ENCODE measurements at places on chromosomes 2 and 18.

- DNase-seq: no peak
These were observed 100.1 kb downstream of the SLC25A12 start for GRCh38 chr2:171793691-171794678.

- no peak for DNase-seq
These were observed 901 bp upstream of the MFSD6 start for GRCh38 chr2:190407246-190407661.

GRCh38 chr2:226726546-226726945, 73.1 kb downstream of the IRS1 start:
- no peak for DNase-seq

DNA sequence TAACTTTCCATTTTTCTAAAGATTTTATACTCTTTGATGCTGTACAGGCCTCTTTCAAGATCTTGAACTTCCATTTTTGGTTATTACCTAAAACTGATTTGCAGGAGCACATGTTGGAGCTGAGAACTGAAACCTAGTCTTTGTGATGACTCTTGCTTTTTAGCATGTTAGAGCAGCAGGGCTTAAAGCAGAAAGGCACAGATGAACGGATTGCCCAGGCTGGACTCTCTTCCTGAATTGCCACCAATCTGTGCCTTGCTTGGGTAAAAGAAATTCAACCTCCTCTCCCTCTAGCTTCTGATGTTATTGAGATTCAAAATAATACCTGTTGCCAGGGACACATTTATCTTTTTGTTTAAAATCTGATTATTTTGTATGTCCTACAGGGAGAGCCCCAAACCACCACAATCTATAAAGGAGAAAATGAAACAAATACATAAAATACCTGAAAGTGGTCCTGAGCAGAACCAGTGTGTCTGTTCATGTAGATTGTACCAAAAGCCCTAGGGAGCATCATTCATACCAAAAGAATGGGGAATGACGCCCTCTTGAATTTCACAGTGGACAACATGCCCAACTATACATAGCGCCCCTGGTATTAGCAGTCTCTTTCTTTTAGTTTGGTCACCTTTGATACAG, 277.0 kb upstream of the MAP2 start:
- DNase-seq: no peak

DNA sequence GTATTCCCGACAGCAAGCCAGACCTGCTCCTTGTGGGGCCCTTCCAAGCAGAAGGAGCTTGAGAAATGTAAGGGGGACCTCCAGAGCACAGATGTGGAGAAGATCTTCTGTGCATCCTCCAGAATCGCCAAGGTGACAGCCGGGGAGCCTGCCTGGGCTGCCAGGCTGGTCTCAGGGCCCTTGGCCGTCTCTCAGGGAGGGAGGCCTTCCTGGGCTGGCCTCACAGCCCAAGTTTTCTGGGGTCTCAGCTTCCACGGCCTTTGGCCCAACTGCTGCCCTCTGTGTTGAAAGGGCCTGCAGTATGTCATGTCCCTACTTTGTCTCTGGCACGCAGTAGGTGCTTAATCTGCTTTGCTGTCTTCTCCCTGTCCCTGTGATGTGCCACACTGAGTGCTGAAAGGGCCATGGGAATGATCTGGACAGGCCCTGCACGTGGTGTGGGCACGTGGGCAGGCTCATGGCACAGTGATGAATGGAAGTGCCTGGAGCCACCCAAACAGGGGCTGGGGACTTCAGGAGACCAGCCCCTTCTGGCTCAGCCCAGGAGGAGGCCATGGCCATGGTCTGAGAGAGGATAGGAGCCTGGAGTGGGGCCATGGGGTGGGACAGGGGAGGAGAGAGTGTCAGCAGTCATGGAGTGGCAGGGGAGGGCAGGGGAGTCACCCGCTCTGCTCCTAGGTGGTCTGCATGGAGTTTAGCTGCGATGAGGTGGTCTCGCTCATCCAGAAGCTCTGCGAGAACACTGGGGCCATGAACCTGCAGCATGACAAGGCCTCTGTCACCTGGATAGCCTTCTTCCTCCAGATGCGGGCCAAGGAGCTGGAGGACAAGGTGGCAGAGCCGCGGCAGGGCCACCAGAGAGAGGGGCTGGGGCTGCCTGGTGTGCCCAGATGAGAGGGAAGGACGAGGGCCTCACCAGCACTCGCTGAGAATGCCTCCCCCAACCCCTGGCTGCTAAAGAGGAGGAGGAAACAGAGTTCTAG, 35.4 kb downstream of the HJURP start:
- no peak for DNase-seq

- no peak for DNase-seq
These were observed 43.8 kb upstream of the SERTAD2 start for GRCh38 chr2:64697297-64698176.

DNA sequence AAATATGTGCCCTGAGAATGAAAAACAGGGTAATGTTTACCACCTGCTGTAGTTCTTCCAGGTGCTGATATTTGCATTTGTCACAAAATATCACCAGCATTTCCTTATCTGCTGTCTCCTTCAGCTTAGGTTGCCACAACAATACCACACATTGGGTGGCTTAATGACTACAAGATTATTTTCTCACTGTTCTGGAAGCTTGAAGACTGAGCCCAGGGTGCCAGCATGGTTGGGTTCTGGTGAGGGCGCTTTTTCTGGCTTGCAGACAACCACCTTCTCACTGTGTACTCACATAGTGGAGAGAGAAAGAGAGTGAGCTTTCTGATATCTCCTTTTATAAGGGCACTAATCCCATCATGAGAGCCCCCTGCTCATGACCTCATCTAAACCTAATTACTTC, 407.5 kb upstream of the RGPD4 start:
- DNase-seq: no peak

GRCh38 chr2:45567288-45567963, 43.6 kb downstream of the SRBD1 start:
- DNase-seq: no peak

DNA sequence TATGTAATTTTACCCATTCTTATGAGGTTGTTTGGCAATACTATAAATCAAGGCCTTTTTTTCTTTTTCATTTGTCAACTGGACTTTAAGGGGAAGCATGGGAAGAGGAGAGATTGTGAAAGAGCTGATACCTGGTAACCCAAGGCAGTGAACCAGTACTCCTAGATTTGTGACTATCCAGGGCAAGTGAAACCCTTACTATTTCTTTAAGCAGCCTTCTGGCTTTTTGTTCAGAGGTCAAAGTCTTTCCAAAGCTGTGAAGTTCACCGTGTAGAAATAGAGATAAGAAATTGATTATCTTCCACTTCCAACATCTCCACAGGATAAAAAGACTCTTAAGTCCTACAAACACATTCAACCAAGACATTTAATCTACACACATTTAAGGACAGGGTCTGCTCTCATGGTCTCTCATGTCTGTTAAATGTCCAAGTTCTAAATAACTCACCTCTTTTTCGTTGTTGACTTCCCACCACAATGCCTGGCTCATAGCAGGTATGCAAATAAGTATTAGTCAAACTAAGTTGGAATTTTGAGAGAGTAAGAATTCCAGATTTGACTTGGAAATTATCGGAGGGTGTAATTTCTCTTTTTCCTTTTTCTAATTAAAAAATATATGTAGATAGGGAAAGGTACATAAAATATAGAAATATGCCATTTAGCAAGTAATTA, 485.8 kb downstream of the STK39 start:
- DNase-seq: no peak

DNA sequence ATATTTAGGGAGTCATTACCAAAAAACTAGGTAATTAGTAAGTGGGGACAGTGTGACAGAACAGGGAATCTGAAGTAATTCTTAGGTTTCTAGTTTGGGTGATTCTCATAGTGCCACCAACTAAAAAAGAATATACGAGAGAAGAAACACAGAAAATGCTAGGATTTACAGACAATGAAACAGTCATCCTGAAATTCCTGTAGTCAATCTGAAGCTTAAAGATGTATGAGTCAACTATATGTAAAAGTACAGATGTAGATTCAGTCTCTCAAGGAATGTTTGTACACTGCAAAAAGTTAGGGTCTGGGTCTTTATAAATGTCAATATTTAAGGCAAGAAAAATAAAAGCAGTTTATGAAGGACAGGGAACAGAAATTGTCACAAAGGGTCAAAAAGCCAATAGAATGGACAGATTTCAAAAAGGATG, 107.0 kb downstream of the STRN start:
- DNase-seq: no peak

GRCh38 chr2:9498210-9498609, 23.9 kb downstream of the IAH1 start:
- DNase-seq: no peak

DNA sequence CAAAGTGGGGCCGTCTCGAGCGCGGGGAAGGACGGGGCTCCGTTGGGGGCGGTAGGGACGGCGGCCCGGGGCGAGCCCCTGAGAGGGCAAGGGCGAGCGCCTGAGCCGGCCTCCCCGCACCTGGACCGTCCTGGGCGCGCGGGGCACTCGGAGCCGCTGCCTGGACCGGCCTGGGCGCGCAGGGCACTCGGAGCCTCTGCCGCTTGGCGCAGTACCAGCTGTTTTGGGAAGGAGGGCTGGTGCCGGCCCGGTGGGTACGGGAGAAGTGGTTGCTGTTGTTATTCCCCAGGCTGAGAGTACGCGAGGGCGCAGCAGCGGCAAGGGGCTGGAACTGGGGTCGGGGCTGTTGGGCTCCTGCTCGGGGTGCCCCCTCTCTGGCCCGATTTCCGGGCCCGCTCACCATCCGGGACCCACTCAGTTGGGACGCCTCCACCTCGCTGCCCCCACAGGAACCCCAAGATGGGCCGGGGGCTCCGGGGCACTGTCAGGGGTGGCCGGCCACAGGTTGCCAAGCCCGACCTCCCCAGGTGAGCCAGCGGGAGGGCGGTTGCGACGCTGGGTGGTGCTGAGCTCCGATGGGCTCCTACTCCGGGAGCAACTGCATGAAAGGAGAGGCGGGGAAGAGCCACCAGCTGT, 579 bp downstream of the ARHGEF4 start:
- DNase-seq: no peak

- no peak for DNase-seq
These were observed 23.2 kb downstream of the CENPO start for GRCh38 chr2:24816404-24816803.

GRCh38 chr2:187485523-187485922, 37.5 kb upstream of the CALCRL start:
- DNase-seq: no peak

DNA sequence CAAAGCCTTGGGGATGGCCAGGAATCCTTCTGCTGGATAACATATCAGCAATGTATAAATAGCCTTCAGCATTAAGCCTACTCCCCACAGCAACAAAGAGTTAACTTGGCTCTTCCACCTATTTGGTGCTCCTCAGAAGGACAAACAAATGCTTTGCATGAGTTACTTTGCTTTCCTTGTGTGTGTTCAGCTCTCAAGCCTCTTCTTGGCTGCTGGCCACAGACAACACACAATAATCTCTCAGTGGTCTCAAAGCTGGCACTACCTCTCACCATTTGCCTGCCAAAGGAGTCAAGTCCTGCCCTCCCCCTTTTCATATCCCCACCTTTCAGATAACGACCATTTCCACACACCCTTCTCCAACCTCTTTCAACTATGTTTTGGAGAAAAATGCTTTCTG, 17.5 kb downstream of the FTCDNL1 start:
- DNase-seq: no peak

GRCh38 chr2:221211653-221212052, 360.5 kb downstream of the EPHA4 start:
- no peak for DNase-seq

GRCh38 chr18:72530622-72531021, 13.5 kb downstream of the CBLN2 start:
- no peak for DNase-seq

GRCh38 chr2:125169764-125170146, 1144.7 kb downstream of the CNTNAP5 start:
- DNase-seq: no peak

GRCh38 chr2:62443886-62444285, 62.1 kb downstream of the TMEM17 start:
- no peak for DNase-seq

DNA sequence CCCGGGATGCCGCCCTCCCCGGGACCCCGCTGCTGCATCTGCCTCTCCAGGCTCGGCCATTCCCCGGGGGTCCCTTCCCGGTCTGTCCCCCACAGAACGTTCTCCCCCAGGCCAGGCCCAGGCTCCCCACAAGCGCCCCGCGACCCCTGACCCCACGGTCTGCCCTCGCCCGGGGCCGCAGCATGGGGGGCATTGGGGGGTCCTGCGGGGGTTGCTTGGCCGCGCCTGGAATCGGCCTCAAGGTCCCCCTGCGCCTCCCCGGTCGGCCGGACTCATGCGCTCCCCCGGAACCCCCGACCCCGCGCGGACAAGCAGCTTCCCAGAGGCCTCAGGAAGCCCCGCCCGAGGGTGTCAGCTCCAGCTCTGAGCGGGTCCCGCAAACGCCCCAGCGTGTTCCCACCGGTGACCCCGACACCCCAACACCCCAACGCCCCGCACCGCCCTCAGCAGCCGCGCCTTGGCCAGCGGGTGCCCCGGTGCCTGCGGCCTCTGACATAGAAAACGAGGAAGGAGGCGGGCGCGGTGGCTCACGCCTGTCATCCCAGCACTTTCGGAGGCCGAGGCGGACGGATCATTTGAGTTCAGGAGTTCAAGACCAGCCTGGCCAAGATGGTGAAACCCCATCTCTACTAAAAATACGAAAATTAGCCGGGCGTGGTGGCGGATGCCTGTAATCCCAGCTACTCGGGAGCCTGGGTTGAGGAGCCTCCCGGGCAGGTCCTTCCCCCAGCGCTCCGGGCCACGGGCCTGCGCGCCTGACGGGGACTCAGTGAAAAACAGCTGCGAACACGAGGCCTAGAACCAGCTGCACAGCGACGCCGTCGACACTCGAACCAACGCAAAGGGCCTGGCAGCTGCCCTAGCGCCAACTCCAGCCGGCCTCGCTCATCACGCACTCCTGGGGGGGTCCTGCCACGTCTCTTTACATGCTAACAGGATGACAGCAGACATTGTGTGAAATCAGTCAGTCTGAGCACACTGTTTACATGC, 61.8 kb upstream of the CTDP1 start:
- DNase-seq: no peak
